ENCODE measurements at places on chromosomes 11 and 22.
A peak's percentile ranks its signal among the peaks of the same experiment; 100 is the strongest.

- DNase-seq = no peak
These were observed 4.0 kb downstream of the BANF1 start for GRCh38 chr11:66006134-66006890.

GRCh38 chr11:128216198-128216597, 371.2 kb downstream of the ETS1 start:
- DNase-seq = no peak

GRCh38 chr22:35703861-35704584, 13.6 kb upstream of the APOL5 start:
- DNase-seq = no peak

DNA sequence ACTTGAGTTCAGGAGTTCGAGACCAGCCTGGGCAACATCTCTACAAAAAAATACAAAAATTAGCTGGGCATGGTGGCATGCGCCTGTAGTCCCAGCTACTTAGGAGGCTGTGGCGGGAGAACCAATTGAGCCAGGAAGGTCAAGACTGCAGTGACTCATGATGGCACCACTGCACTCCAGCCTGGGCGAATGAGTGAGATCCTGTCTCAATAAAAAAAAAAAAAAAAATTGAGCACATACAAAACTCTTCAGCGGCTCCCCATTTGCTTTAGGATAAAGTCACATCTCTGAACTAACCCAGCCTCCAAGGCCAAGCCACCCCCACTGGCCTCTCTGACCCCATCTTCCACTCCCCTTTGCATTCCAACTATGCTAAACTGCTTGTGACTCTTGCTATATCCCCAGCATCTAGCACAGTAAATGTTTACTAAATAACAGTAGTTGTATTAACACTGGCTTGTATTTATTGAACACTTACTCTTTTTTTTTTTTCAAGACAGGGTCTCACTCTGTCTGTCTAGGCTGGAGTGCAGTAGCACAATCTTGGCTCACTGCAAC, 28.9 kb downstream of the CREB3L1 start:
- DNase-seq = no peak

- no peak for DNase-seq
These were observed 68.9 kb upstream of the HEPHL1 start for GRCh38 chr11:93952082-93952780.

- DNase-seq = no peak
These were observed 14.1 kb downstream of the MIAT start for GRCh38 chr22:26671317-26672059.

DNA sequence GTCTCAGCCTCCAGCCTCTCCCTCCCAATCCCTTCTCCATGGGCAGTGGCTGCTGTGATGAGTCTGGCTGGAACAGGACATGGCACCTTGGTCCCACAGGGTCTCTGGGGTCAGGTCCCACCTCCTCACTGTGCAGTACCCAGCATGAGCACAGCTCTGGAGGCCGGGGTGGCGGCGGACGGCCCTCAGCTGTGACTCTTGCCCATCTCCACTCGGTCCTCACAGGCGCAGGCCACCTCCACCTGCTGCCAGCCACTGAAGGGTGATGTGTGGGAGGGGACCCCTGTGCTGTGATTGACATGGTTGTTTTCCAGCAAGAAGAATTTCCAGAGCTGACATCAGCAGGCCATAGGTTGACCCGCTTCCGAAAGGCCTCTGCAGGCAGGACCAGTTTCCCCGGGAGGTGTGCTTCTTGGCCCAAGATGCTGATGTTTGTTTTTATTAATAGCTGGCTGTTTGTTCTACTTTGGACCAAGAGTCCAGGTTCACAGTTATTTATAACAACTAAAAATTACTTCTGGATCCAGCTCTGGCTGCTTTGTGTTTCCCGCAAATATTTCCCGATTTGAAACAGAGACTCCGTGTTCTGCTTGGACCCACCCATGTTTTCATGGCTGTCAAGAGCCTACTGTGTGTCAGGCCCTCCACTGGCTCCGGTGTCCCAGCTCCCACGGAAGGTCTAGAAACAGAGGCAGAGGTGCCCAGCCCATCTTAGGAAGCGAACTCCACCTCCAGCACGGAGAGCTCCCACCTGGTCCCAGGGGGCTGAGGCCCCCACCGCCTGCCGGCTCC, 45.7 kb downstream of the SCUBE1 start:
- DNase-seq = no peak

DNA sequence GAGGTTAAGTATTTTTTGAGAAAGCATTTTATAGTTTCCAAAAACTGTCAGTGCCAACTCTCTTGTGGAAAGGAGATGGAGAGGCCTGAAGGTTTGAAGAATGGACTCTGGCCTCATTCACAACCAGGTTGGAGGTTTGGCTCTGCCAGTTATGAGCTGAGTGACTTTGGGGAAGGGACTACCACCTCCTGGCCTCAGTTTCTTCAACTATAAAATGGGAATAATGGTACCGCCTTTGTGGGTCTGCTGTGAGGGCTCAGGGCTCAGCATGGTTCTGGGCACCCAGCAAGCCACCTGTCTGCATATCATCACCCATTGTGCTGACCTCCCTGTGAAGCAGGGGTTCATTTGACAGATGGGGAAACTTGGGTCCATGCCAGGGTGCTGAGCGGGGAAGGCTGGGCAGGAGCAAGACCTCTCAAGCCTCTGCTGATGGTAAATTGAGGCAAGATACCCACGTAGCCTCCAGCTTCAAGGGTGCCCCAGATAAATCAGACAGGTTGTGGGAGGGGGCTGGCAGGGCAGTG, 3.5 kb upstream of the LIF start:
- DNase-seq = no peak

GRCh38 chr22:37121887-37122591, 12.5 kb upstream of the TMPRSS6 start:
- DNase-seq = peak; percentile 60

GRCh38 chr22:19179497-19180048, 1.0 kb upstream of the SLC25A1 start:
- peak; percentile 87 for DNase-seq

- DNase-seq = no peak
These were observed 125.1 kb upstream of the ZBED5 start for GRCh38 chr11:10982704-10983510.

- DNase-seq = no peak
These were observed at the start of gene CASP5 for GRCh38 chr11:105023003-105023402. Gene CASP5 (minus strand): TSS chr11:105023168. CDS start chr11:105023136, 32 bp downstream.

DNA sequence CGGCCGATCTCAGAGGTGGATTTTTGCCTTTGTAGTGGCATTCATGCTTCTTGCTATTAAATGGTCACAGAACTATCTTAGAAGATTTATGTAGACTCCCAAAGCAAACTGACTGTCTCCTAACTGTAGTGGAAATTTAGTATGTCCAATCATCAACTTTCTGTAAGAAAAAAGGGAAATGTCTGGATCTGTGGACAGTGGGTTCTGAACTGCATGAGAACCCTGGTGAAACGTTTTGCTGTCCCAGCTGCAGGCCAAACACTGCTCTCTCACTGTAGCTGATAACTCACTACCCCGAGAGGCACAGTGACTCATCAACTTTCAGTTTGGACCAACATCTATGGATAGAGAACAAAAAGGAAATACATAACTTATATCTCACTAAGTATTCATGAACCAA, 387.1 kb downstream of the SOX6 start:
- DNase-seq = peak; percentile 80

DNA sequence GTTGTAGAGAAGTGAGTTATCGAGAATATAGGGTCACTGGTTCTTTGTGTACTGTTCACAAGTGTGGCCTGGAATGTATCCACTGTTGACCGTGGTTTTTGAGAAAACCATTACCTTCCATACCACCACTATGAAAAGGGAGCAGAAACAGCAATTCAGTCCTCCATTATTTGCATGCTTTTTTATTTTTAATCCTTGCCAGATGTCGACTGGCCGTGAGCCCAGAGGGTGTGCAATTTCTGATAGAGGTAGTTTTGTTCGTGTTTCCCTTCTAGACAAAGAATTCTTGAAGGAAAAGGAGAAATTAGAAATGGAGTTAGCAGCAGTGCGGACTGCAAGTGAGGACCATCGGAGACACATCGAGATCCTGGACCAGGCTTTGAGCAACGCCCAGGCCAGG, 81.7 kb downstream of the AMOTL1 start:
- DNase-seq = no peak

GRCh38 chr22:33850724-33851123, 69.6 kb downstream of the LARGE1 start:
- no peak for DNase-seq

DNA sequence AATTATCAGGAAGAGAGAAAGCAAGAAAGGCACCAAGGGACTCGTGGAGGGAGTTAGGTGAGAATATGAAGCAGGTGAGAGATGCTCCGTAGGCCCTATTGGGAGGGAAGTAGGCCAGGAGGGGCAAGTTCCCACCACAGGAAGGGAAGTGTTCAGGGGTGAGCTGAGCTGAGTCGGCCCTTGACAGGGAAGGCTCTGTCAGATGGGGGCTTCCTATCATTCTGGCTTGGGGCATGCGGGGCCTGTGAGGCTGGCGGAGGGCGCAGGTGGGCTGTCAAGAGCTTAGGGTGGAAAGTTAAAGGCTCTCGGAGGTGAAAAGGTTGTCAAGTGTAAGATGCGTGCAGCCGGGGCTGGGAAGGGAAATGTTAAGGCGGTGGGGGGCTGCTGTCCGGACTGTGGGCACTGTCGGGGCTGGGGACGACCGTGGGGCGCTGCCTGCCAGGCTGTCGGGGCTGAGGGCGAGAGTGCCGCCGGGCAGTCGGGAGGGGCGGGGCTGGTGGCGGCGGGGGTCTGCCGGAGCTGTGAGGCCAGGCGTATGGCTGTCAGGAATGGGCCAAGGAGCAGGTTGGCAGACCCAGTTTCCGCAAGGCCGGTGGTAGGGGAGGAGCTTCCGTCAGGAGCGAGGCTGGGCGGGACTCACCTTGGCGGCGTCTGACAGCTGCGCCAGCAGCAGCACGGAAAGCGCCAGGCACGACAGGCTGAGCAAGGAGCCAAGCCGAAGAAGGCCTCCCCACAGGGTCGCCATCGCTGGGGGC, 496 bp downstream of the TMEM9B start:
- DNase-seq = peak; percentile 45

GRCh38 chr11:2468363-2469235, 23.8 kb downstream of the KCNQ1 start:
- DNase-seq = no peak

- no peak for DNase-seq
These were observed 47.8 kb downstream of the GDPD4 start for GRCh38 chr11:77253690-77254089.

GRCh38 chr11:110134110-110134509, 40.9 kb downstream of the ZC3H12C start:
- peak; percentile 48 for DNase-seq

GRCh38 chr22:27726686-27727449, 74.7 kb downstream of the MN1 start:
- DNase-seq = peak; percentile 26

DNA sequence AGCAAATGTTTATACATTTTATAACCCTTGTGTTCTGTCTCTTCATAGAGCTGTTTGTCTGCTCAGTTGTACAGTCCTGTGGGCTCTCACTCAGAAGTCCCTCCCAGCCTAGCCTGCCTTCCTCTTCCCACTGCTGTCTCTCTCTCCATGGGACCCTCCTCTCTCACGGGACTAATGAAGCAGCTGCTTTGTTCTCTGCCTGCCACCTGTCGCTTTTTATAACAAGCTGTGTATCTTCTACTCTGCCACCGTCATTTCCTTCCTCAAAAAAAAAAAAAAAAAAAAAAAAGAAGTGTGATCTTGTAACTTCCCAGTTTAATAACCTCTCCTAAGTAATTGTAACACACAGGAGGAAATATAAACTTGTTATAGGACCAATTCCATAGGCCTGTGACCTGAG, 92.2 kb upstream of the ALKBH3 start:
- peak; percentile 51 for DNase-seq

DNA sequence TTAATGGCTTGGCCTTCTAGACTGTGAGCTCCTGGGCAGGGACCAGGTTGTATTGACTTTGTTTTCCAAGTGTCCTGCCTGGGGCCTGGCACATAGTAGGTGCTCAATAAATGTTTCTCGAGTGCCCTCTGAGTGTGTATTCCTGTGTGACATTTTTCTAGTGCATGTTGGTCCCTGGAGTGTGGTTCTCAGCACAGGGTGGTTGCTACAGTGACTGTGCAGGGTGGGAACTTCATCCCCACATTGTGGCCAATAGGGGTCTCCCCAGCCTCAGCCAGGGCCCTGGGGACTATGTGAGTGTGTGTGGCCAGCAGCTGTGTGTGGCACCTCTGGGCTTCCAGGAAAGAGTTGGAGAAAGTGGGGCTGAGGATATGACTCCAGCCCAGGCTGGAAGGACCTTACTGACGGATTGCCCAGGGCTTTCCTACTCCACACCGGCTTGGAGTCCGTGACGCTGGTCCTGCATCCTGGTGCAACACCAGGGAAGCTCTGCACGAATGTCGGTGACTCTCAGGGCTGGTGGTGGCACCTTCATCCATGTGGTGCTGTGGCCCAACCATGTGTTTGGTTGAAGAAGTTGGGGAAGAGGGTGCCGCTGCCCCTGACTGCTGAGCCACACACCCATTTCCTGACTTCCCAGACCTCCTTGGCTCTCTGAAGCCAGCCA, 9.0 kb upstream of the MARK2 start:
- DNase-seq = peak; percentile 61

DNA sequence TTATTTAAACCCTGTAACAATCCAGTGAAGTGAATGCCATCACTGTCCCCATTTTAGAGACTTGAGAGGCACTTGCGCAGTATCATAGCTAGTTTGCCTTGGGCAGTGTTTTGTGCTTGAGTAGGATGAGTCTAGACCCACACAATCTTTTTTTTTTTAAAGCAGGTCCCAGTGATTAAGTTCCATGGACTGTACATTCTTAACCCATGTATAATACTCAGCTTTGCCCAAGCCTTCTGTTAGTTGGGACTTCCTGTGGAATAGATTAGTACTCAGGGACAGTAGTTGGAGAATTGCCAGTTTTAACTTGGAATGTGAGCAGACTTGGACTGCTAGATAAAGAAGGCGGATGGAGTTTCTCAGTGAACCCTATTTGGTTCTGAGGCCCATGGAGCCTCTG, 108.6 kb upstream of the RASSF10 start:
- DNase-seq = peak; percentile 80

DNA sequence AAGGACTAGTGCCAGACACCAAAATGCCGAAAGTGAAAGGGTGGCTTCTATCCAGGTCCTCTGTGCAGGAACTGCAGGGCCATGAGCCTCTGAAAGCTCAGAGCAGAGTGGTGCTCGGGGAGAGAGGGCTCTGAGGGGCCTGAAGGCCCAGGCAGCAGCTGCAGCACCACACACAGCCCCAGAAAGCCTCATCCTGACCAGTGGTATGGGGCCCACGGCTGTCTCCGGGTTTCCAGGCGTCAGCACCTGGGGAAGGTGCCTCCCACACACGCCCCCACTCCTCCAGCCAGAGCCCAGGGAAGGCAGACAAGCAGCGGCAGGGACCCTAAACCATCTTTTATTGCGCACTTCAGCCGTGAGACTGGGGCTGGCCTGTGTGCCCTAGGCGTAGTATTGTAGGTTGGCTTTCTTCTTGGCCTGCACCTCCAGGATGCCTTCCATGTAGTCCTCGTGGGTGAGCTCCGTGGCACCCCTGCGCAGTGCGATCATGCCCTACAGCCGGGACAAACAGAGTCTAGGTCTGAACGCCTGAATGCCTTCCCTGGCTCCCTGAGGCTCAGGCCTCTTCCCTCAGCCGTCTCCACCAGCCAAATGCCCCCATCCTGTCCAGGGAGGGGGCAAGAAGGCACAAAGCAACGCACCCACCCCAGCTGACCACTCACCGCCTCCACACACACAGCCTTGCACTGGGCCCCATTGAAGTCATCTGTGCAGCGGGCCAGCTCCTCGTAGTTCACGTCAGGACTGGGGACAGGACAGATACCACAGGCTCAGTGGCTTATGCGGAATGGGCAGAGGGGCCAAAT, 7.6 kb downstream of the PSMC3 start:
- no peak for DNase-seq

GRCh38 chr11:34232807-34233206, 125.0 kb downstream of the ABTB2 start:
- no peak for DNase-seq

- DNase-seq = no peak
These were observed 59.0 kb upstream of the SHANK2 start for GRCh38 chr11:71311176-71311925.

- DNase-seq = no peak
These were observed 51.7 kb upstream of the CCDC89 start for GRCh38 chr11:85737738-85738137.
